ENCODE measurements at places on chromosomes 7 and 10.

DNA sequence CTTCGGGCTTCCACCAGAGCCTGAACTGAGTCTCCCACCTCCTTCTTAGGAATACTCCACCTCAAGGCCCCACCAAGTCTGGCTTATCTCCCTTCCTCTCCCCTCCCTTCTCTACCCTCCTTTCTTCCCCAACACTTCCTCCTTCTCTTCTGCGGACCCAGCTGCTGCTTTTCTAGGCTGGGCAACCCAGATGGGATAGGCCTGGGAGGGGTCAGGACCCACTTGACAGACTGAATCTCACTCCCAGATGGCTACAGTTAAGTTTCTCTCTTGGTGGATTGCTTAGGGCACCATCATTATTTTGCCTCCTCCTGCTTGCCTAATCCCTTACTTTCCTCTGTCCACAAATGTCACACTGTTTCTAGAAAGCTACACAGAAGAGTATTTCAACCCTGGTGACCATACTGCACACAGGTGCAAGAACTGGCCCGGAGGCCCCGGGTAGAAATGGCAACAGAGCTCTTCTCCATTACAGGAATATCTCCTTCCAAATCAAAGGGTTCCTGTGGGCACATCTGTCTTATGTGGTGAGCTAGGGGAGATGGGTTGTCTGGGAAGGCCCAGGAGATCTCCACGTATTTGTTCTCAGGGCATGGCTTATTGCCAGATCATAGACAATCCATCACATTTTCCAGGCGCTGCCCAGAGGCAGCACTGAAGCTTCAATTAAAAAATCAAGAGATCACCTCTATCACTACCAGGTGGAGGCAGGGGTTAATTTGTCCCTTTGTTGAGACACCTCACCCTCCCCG lies 5.1 kb upstream of the HOXA11 start:
- no peak for DNase-seq

DNA sequence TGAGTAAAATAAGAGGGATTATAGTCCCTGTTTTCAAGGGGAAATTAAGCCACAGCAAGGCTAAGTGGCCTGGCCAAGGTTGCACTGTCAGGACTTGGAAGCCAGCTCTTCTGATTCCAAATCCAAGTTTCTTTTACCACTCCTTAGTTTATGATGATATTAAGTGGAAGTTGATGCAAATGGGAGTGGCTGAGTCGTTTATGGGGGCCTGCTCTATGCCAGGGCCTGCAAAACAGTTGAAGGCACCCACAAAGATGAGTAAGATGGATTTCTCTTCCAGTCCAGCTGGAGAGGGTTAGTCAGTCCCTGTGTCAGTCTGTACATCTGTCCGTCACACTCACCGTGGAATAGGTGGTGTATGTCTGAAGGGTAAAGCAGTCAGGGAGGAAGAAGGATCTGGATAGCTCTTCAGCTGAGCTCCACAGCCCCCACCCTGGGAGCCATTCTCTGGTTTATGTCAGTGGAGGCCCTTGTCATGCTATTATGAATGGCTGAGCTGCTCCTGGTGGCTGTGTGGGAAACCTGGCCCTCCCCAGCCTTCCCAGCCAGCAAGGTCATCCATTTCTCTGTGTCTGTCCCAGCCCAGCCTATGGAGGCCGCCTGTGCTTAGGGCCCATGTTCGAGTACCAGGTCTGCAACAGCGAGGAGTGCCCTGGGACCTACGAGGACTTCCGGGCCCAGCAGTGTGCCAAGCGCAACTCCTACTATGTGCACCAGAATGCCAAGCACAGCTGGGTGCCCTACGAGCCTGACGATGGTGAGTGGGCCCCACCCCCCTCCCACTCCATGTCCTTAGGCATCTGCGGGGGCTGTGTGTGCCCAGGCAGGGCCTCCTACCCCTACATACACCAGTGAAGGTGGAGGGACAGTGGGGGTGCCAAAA lies 44.5 kb downstream of the TBATA start:
- DNase-seq, result no peak

- no peak for DNase-seq
Measured at GRCh38 chr10:94150541-94151184, 156.9 kb downstream of the PLCE1 start.

DNA sequence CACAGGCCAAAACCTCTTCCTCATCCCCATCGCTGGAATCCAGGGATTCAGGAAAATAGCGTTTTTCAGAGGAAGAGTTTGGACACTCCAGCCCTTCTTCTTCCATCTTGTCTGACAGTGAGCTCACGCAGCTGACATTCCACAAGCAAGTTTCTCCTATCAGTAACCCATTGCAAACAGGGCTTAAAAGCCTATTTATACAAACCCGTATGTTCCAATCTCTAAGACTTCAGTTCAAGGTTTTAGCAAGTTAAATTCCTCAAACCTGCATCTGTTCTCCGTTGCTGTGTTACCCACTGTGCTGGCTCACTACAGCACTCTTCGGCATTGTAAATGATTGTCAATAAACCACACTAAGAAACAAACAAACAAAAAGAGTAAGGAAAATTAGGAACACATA lies 373 bp downstream of the DHX32 start:
- DNase-seq, result no peak

DNA sequence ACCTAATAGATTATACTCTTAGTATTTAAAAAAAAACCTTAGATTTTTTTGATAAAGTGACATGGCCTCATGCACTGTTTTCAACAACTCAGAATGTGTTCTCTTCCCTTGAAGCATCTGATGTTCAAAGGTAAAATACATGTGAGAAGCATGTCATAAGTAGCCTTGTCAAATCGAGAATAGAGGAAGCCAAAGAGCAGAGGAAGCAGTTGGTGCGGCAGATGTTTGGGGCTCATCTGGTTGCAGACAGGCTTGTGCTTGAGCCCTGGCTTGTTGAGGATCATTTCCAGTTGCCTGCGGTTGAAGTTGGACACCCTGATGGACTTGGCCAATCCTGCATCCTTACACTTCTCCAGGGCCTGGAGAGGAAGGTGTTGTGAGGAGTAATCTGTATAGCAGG lies 59.2 kb downstream of the AKR1E2 start:
- DNase-seq, result no peak

All from DND-41 (cell line).